ENCODE measurements at places on chromosomes 2 and 18.
A peak's percentile ranks its signal among the peaks of the same experiment; 100 is the strongest.

DNA sequence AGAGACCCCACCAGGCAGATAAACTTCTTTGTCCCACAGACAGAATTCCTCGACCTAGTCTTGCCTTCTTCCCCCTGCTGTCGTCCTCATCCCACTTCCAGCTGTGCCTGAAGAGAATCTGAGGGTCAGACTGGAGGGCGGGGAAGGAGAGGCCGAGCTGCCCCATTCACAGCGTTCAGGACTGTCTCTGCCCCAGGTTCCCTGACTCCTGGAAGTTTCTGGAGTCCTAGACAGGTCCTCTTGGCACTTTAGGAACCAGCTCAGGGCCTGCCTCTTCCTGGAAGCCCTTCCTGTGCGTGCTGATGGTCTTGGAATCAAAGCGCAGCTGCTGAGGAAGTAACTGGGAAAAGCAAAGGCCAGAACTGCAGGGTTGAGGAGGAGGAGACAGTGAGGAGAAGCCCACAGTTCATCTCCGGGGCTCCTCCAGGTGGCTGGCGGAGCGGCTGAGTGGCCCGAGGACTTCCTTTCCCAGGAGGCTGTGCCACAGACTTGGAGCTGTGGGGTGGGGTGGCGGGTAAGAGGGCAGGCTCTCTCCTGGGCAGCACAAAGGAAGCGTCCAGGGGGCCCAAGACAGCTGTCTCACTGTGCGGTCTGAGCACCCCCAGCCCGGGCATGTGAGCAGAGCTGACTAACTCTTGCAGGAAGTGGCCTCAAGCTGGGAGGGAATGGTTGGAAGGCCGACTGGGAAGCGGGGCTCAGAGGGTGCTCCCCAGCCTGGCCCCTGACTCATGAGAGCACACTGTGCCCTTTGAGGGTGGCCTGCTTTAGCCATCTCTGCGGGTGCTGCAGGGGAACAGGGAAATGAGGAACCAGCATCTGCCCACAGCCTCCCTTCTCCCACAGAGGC, 39.5 kb downstream of the SDC1 start:
- DNase-seq: no peak

DNA sequence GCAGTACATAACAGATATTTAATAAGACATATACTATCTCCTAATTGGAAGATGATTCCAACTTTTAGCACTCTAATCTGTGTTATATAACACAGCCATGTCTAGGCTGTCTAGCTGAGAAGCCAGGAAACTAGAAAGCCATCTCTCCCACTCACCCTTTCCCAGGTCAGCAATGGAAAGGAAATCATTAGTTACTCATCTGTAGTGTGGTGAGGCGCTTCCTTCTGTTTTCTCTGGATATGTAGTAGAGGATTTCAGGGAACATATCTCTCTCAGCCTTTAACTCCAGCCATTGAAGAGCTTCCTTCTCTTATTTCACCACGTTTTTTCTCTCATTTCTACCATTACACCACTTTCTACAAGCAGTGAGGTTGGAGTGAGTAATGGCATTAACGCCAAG, 19.4 kb downstream of the RBBP8 start:
- no peak for DNase-seq

DNA sequence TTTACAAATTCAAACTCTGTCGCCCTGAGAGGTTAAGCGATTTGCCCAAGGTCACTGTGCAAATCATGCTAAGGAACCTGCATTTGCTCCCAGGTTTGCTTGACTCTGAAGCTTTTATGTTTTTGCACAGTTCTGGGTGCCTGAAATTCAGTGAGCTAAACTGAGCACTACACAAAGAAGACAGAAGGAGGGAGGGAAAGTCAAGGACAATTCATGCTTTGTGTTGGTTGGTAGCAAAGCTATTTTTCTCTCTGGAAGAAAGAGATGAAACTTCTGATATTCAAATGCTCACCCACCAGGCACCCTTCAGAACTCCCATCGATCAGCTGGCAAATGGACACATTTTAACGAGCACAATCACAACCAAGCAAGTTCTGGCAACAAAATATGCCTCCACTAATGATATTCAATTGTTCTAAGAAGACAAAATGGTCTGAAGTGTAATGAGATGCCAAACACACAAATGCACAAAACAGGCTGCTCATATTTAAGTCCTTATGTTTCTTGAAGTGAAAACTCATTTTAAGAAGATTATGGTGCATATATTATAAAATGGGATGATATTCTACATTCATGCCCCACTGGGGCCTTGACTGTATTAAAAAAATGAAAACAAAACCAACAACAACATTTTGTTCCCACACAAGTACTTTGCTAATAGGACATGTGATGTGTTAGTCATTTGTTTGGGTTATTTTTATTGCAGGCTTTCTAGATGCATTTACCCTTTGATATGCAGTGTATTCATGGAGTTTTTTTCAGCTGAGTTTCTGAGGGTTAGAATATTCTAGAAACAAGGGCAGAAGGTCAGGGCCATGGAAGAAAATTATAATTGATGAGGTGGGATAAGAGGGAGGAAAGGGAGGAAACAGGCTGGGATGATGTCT, 445.6 kb upstream of the CELF4 start:
- no peak for DNase-seq

DNA sequence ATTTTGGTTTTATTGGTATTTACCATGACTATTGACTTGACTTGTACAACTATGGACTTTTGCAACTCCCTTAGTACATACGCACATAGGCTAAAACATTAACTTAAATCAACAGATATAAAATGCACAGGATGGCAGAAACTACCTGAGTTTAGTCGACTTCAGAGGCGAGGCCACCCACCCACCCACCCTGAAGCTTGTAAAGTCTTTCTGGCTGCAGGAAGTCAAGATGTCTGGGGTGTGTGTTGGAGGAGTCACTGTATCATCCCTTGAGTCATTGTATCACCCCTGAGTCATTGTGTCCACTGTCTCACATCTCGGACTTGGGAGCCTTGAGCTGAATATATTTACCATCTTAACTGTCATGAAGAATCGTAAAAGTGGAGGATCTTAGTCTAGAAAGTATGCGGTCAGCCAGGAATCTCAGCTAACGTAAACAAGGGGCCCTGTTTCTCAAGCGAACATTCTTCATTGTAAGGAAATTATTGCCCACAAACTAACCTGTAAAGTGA, 140.0 kb upstream of the ST6GAL2 start:
- DNase-seq: no peak

- peak; percentile 39 for DNase-seq
Measured at GRCh38 chr18:55302167-55302833, 285.7 kb downstream of the TCF4 start.

GRCh38 chr18:54023471-54023870, 201.0 kb downstream of the MBD2 start:
- no peak for DNase-seq

GRCh38 chr18:21809725-21810124, 69.1 kb downstream of the MIB1 start:
- DNase-seq: no peak

GRCh38 chr2:133733901-133734255, 165.6 kb upstream of the NCKAP5 start:
- no peak for DNase-seq

- DNase-seq: no peak
Measured at GRCh38 chr18:2979871-2980790, 32.8 kb downstream of the LPIN2 start.

DNA sequence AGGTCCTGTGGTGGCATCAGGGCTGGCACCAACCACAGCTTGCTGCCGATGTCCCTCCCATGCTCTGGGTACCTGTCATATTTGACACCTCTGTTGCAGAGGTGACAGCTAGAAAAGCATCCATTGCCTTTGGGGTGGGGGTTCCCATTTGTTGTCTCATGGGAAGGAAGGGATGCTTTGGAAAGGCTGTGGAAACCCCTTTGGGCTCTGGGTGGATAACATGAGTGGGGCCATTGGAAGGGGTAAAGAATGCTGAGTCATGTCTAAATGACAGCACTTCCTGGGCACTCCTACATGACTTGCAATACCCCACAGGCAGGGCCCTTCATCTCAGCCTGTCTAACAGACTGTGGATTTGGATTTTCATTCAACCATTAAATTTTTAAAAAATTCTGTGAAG, 27.8 kb downstream of the CTIF start:
- no peak for DNase-seq

- no peak for DNase-seq
Measured at GRCh38 chr18:6714010-6714409, 15.5 kb upstream of the ARHGAP28 start.

DNA sequence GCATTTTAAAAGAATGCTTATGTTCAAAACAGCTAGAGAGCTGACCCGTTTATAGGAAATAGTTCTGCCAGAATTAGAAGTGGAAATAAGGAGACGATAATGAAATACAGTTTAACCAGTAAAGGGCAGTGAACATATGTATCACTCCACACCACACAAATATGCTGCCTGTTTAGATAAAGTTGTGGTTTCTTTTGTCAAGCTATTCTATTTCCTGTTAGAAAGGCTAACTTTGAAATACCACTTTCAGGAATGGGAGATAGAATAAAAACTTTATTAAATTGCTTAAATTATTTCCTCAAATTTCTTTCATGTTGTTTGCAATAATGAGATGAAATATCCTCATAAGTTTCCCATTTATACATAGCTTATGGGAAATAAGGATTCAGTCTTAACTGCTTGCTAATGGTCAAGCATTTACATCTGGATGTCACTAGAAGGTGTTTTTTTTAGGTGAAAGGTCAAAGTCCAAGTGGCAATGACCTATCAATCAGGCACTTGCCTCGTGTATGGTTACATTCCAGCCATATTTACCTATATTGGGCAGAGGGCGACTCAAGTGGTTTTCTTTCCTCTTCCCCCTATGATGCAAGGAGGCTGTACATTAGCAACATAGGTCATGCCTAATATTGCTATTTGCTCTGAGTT, 148.9 kb downstream of the ZEB2 start:
- no peak for DNase-seq

- DNase-seq: no peak
Measured at GRCh38 chr2:31297751-31298150, 63.8 kb downstream of the EHD3 start.

- no peak for DNase-seq
Measured at GRCh38 chr2:43899589-43899988, 60.8 kb downstream of the ABCG8 start.
